ENCODE measurements at places on chromosomes 6 and 20.
A peak's percentile ranks its signal among the peaks of the same experiment; 100 is the strongest.

DNA sequence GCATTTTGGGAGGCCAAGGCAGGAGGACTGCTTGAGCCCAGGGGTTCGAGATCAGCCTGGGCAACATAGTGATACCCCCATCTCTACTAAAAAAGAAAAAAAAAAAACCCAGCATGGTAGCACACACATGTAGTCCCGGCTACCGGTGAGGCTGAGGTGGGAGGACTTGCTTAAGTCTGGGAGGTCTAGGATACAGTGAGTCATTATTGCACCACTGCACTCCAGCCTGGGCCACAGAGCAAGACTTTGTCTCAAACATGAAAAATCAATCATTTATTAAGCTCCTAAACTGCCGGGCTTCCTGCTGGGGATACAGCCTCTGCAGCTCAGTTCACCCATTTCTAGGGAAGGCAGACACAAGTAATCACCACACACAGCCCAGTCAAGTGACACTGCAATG lies 7.3 kb upstream of the USP45 start:
- DNase-seq, result no peak

- no peak for DNase-seq
Observed at GRCh38 chr20:51431321-51431720, 111.2 kb downstream of the NFATC2 start.

GRCh38 chr6:109303164-109303563 lies 79.1 kb downstream of the CD164 start:
- DNase-seq, result no peak

GRCh38 chr6:84623956-84624680 lies 140.3 kb downstream of the TBX18 start:
- DNase-seq, result peak; percentile 86

GRCh38 chr6:35543459-35544193 lies 30.9 kb upstream of the TULP1 start:
- DNase-seq, result no peak

DNA sequence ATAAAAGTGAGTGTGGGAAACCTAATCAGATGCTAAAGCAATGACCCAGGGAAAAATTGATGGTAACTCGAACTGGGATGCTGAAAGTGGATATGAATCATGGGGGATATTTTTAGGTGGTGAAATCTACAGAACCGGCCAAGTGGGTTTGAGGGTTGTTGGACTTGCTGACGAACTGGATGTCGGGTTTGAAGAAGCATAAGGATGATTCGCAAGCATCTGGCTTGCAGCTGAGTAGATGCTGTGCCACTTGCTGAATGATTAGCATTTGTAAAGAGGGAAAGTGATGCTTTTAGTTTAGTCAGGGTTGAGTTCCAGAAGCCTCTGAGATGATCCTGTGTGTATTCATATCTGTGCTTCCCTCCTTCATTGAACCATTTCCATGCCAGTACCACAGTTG lies 54.9 kb downstream of the UBR2 start:
- DNase-seq, result peak; percentile 44

GRCh38 chr20:44618318-44618731 lies 33.2 kb downstream of the ADA start:
- DNase-seq, result peak; percentile 26

GRCh38 chr20:9066191-9066590 lies 2.7 kb upstream of the PLCB4 start:
- peak; percentile 78 for DNase-seq

DNA sequence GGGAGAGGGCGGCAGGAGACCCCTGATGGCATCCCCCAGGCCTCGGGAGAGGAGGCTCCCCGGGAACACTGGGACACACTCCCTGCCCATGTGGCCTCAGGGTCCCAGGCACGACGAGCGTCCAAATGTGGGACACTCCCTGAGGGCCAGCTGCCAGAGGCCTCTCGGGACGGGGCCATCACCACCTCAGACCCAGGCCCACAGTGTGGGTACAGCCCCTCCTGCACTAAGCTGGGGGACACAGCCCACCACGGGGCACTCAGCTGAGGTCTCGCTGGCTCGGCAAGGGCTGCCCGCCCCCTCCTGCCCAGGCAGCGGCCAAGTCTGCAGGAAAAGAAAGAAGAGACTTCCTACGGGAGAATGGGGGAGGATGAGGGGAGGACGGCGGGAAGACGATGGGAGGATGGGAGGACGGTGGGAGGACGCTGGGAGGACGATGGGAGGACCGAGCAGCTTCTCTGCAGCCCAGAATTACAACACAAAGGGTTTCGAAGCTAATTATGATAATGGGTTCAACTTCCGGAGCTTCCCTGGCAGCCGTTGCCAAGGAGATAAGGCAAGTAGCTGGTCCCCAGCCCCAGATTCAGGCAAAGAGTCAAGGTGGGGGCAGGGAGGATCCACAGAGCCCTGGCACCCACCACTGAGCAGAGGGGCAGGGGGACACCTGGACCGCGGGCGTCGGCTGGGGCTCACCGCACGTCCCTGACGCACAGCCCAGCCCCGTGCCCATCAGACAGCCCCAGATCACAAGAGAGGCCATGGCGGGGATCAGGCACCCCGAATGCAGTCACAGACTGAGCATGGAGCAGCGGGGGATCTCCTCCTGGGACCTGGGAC lies 17.5 kb downstream of the KCNQ2 start:
- DNase-seq, result no peak

DNA sequence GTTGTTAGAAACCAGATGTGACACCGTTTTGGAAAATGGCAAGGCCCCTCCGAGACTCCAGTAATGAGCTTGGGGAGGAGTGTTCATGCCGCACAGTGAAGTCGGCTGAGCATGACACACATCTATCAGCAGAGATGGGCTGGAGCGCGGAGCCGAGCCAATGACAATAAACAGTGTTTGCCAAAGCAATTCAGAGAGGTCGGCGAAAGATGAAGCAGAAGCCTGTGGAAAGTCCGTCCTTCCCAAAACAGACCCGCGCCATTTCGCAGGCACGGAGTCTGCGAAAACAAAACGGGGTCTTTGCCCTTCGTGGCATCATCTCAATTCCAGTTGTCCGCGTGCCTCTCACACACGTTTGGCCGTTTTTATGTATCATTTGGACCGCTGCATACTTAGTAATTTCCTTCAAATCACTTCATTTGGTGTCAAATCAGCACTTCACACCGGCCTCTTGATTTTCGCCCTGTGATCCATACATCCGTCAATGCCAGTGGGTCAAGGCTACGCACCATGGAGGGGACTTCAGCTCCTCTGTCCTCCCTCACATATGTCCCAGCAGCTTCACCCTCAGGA lies 71.3 kb downstream of the SULF2 start:
- no peak for DNase-seq

GRCh38 chr6:83092756-83093399 lies 25.4 kb downstream of the DOP1A start:
- peak; percentile 79 for DNase-seq

DNA sequence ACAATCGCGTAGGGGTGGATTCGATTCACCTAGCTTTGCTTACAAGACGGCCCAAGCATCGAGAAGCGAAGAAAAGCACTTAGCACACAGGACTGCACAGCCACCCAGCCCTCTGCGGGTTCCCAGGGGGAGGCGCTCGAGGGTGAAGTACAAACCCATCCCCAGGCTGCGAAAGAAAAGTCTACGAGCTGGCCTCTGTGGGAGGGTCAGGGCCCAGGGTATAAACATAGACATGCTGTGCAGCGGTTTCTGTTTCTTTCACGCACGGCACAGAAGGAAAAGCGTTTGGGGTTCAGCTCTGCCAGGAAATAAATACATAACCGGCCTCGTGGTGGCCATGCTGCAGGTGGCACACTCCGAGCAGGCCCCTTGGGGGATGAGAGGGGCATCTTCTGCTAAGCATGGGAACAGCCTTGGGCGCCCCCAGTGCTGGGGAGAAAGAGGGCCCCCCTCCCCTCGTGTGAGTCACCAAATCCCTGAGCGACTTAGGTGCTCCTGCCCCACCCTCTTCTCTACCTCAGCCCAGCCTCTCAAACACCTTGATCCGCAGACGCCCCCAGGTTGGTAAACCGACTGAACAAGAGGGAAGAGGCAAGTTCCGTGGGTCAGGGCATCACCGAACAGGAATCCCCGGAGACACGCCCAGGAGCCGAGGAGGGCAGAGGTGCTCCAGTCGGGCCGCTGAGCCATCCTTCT lies 91.6 kb upstream of the RIPOR2 start:
- DNase-seq, result no peak

GRCh38 chr20:14401479-14402138 lies 64.2 kb upstream of the FLRT3 start:
- no peak for DNase-seq

DNA sequence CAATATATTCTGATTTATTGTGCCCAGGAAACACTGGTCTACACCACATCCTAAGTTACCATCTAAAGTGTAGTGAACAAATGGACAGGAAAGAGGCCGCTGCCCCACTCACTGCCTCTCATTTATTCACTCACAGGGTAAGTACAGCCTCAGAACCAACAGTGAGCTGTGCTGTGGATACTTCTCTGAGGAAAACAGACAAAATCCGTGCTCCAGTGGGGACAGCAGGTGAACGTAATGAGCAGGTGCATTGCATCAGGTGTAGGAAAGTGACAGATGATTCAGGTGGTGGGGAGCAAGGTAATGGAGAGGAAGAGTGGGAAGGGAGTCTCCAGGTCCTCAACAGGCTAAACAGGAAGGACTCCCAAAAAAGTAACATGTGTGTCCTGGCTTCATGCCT lies 8.4 kb upstream of the ULBP2 start:
- no peak for DNase-seq

- no peak for DNase-seq
Observed at GRCh38 chr20:38836991-38837390, 31.5 kb downstream of the PPP1R16B start.

GRCh38 chr6:11367638-11368199 lies 135.3 kb upstream of the NEDD9 start:
- DNase-seq, result no peak

- DNase-seq, result no peak
Observed at GRCh38 chr6:11429577-11429976, 108.0 kb upstream of the TMEM170B start.

- peak; percentile 38 for DNase-seq
Observed at GRCh38 chr6:42693725-42694323, 28.6 kb downstream of the PRPH2 start.

- DNase-seq, result no peak
Observed at GRCh38 chr20:56993020-56993559, 273.4 kb downstream of the BMP7 start.

DNA sequence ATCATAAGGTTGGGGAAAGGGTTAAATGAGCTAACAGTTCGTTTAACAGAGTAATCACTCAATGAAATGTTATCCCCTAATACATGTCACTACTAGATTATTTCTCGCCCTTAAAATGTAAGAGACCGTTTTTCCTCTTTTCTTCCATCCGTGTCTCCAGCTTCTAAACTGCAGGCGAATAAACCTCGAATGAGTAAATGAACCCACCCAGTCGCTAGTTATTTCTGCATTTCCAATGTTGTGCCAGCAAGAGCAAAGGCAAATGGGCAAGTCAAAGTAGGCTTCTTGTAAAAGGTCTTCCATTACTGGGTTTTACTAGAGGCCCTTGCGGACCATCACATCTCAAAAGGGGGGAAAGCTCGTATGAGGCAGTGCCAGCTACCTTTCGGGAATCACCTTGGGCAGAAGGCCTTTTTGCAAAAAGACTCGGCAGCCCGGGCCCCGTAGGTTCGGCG lies 400 bp upstream of the SMAP1 start:
- DNase-seq, result peak; percentile 63
